ENCODE measurements at places on chromosomes 6 and 20.

GRCh38 chr6:132202574-132202973 is 198.7 kb downstream of the MOXD1 start:
- DNase-seq = no peak

- DNase-seq = no peak
Observed at GRCh38 chr20:41048461-41049301, 20.1 kb downstream of the TOP1 start.

DNA sequence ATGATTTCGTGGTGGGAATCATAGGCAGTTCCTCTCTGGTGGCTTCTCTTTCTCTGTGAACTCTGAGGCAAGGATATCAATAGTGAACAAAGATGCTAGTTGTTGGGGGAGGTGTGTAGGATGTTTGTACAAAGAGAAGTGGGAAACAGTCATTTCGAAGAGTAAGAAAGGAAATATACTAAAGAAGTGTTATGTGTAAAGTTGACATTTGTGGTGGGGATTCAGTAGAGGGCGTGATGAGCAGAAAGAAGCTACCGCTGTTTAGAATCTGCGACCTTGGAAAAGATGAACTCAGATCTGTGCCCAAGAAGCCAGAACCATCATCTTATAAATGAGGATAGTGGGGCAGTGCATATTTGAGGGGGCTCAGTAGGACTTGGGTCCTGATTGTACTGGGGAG is 11.4 kb downstream of the SLC35F1 start:
- no peak for DNase-seq

DNA sequence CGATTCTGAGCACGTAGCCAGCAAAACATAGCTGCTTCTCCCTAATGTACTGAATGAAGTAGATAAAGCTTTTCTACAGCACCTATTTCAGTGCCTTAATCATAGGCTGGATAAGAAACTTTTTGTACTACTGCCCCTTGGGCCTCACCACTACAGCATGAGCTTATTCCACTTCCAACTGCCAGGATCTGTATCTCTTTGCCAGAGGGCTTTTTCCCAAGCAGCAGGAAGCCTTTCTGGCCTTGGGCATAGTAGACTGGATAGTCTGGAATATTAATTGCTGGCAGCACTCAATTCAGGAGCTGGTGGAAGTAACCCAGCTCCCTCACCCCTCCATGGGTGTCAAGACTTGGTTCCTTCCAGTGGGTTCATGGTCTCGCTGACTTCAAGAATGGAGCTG is 43.6 kb downstream of the ANKEF1 start:
- no peak for DNase-seq

DNA sequence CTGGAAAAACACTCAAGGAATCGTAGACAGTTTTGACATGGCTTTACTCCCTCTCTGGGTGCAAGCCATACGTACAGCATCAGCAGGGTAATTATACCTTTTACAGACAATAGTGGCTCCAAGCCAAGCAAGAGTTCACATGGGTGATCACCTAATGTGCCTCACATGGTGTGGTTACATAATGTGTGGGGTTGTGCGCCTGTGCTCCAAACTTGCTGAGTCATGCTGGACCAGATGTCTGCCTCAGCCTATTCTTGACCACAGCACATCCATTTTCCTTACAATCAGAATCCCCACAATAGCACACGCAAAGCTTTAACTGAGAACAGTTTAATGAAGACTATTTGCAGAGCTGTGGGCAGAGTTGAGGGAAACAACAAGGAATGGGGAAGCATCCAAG is 74.5 kb downstream of the ALDH8A1 start:
- DNase-seq = no peak

GRCh38 chr20:31747640-31748039 is 8.6 kb downstream of the TPX2 start:
- DNase-seq = no peak

- DNase-seq = no peak
Observed at GRCh38 chr20:25356271-25356933, 34.2 kb downstream of the ABHD12 start.

GRCh38 chr20:63021356-63022321 is 14.9 kb upstream of the BHLHE23 start:
- DNase-seq = peak; percentile 50

GRCh38 chr6:167691533-167692312 is 135.0 kb upstream of the AFDN start:
- DNase-seq = peak; percentile 73

DNA sequence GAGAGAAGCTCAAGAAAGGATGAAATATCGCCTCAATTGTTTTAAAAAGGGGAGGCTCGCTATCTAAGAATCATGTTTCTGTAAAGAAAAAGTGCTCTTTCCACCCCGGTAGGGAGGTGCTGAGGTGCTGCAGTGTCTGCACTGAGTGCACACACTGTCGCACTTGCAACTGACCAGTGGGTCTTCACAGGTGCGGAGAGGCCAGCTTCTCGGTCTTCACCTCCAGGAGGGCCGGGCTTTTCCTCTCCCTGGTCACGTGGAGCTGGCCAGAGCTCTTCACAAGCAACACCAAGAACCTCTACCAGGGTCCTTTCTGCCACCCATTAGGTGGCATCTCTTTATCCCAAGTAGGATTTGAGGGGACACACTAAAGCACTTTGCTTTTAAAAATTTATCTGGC is 27.8 kb upstream of the TCFL5 start:
- DNase-seq = no peak

GRCh38 chr6:87293526-87293925 is 28.9 kb upstream of the SMIM8 start:
- no peak for DNase-seq

DNA sequence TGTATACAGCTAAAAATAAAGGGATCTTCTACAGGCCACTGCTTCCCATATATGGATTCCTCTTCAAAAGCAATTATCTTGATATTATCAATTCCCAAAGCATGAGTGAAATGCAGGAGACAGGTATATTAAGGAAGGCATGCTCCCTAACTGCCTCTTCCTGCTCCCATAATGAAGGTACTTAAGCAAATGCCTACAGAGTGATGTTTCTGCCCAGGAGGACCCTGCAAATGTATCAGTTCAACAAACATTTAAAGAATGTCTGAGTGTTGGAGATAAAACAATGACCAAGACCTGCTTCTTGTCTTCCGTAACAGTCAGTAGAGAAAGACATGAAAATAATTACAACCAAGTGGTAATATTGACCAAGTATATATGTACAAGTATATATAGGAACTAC is 4.2 kb downstream of the UBE2J1 start:
- DNase-seq = no peak

DNA sequence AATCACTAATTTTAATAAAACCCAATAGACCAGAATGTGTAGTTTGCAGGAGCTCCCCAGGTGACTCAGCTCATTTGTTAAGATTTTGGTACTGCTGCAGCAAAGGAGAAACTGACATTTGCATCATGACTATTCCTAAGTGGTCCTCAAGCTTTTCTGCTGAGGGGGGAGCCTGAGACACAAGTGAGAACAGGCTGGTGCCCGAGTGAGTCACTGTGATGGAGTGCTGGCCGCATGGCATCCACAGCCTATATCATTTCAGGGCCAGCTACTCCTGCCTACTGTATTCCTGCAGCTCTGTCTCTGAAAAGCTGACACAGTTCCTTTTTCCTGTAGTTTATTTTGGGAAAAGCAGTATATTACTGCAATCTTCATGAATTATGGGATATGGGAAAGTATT is 113.7 kb upstream of the ENPP5 start:
- no peak for DNase-seq

GRCh38 chr6:138659998-138660397 is 113.6 kb upstream of the CCDC28A start:
- DNase-seq = no peak

- no peak for DNase-seq
Observed at GRCh38 chr6:128606611-128607010, 86.2 kb upstream of the PTPRK start.

GRCh38 chr6:116611056-116611455 is 5.2 kb upstream of the RSPH4A start:
- no peak for DNase-seq

- DNase-seq = no peak
Observed at GRCh38 chr6:37488476-37488875, 11.2 kb downstream of the CCDC167 start.

DNA sequence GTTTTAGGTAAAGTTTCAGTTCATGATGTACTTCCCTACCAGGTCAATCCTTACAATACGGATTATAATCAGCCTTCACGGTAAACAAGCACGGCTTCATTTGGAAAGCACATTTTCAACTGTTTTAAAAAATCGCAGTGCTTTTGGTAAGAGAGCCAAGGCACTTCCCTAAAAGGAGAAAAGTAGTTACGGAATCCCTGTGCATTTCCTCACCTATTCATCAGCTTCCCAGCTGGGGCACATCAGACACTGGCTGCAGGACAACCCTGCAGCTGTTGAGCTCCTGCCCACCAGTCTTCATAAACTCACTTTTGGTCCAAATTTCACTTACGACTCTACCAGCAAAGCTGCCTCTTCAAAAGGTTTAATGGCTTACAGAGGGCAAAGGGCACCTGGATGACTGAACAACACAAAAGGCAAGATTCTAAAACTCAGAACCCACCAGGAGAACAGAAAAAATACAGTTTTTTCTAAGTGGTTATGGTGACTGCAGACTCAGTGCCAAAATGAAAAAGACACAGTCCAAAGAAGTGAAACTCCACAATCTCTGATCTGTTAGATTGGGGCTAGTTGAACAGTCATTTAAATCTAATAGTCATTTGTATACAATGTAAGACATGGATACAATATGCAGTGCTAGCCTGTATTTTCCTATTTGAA is 7.5 kb downstream of the SNX5 start:
- no peak for DNase-seq

- DNase-seq = no peak
Observed at GRCh38 chr6:2611092-2611491, 139.6 kb downstream of the MYLK4 start.

GRCh38 chr6:76481101-76481500 is 408.6 kb upstream of the IMPG1 start:
- DNase-seq = no peak

- DNase-seq = no peak
Observed at GRCh38 chr20:46139908-46140482, 21.9 kb downstream of the CD40 start.

GRCh38 chr6:93751969-93752368 is 332.6 kb upstream of the EPHA7 start:
- DNase-seq = no peak

- no peak for DNase-seq
Observed at GRCh38 chr20:42565235-42565995, 624.3 kb downstream of the PTPRT start.

DNA sequence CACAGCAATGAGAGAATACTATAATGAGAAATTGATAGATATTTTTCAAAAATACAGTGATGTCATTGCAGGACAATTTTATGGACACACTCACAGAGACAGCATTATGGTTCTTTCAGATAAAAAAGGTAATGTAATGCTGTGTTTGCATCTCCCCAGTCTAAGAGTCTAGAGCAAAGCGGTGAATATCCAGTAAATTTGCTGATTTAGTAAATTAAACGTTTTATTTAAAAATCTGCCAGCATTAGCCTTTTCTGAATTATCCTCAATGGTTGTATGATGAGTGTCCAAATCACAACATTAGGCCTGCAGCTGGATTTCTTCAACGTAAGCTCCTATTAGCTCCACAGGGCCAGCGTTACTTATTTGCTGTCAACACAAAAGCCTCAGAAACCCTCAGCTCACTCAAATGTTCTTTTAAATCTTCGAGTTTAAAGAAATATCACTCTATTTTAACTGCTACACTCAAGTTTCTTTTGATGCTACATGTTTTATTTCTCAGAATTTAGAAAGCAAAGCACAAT is 16.0 kb downstream of the SMPDL3A start:
- DNase-seq = no peak

DNA sequence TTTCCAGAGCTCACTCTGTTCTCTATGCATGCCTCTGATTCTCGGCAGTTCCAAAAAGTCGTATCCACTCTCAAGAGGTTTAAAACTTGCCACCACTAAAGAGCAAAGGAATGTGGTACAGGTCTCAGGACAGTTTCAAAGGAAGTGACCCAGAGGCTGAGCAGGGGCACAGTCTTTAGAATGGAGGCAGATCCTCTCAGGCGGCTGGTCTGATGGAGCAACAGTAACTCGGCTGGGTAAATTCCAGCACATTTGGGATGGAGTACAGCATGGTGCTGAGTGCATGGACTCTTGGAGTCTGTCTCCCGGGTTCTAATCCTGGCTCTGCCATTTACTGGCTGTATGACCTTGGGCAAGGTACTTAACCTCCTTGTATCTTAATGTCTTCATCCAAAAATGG is 88.1 kb upstream of the BACH2 start:
- DNase-seq = no peak

- no peak for DNase-seq
Observed at GRCh38 chr6:71222671-71223070, 65.9 kb upstream of the OGFRL1 start.

GRCh38 chr6:42453654-42454427 is 2.1 kb upstream of the TRERF1 start:
- DNase-seq = no peak

- DNase-seq = no peak
Observed at GRCh38 chr6:45830441-45831139, 185.1 kb downstream of the CLIC5 start.

- no peak for DNase-seq
Observed at GRCh38 chr6:16391451-16391912, 153.1 kb downstream of the GMPR start.

DNA sequence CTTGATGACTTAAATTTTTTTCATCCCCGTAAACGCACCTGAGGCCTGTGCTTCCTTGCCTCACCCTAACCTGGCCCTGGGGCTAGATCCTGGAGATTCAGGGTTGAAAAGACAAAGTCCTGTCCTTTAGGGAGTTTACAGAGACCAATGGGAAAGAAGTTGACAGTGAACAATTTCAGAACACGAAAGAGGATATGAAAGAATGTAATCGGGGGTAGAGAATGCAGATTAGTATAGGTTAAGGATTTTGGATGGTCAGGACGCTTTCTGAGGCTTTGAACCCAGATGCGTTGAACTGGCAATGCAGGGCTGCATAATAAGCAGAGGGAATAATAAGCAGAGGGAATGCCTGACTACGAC is 1.7 kb upstream of the FBXO5 start:
- DNase-seq = no peak

GRCh38 chr6:26251354-26252076 is 113.5 kb upstream of the BTN3A2 start:
- no peak for DNase-seq

DNA sequence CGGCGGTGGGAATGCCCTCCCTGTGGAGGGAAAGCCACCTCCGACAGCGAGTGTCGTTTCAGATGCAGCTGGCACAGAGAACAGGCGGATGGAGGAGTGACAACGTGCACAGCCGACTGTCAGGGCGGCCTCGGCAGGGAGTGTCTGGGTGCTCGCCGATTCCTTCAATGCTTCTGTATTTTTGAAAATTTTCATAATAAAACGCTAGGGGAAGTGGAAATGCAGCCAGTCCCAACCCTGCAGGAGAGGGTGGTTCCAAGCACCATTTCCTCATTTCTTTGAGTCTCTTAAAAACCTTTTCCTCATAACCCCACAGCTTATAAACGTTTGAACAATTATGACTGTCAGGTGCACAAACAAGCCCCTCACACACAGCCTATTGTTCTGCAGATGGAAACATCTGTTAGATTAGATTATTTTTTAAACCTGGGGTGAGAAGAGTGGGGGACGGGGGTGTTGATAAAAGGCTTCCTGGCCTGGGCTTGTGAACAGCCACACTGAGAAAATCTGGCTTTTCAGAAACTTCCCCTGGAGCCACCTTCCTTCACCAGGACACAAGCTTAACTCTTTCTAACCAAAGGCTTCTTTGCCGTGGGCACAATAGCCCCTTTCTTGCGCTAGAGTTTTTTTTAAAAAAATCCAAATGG is 228.9 kb downstream of the ANKRD60 start:
- DNase-seq = no peak

Data from posterior cingulate gyrus (tissue), 11 donors.